ENCODE measurements at places on chromosomes 7 and 10. TPM values are rescaled to one million over a fixed set of nuclear protein-coding genes. Genes with fewer than 3 reads are reported as not detected.
A peak's percentile ranks its signal among the peaks of the same experiment; 100 is the strongest.

The IL6 gene
- total RNA-seq: 201 TPM

- DNase-seq: peak; percentile 25
Measured at GRCh38 chr7:34928052-34928451, 109.2 kb downstream of the DPY19L1 start.

- DNase-seq: no peak
Measured at GRCh38 chr7:44065431-44066110, at the start of gene PGAM2. TSS of gene PGAM2 (minus strand) at chr7:44065567. CDS start at chr7:44065529, 38 bp downstream.

DNA sequence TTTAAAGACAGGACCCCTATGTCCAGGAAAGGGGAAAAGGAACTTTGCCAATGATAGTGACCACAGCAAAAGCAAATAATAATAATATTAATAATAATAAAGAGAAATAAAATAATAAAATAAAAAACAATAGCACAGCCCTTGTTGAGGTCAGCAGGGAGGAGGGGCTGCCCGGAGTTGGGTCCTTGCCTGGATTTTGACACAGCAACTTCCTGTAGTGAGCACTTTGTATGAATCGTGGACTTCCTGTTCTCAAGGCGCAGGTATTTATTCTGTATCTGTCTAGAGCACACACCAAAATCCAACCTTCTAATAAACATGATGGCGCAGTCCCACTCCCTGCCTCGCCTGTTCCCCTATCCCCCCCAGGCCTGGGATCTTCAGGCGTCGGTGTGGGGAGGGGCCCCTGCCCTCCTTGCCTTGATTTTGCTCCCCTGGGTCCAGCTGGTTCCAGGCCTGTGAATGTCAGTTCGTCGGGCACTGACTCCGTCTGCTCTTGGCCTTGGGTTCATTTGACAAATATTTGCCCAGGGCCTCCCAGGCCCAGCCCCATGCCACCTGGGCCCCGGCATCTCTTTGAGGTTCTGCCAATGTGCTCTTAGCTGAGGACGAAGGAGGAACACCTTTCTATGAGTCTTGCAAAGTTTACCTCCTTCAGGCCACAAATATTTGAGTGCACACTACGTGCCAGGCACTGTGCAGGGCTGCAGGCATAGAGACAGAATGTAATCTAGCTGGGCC, 13.9 kb downstream of the TRIM8 start:
- DNase-seq: no peak

- no peak for DNase-seq
Measured at GRCh38 chr7:121610243-121610642, 214.1 kb upstream of the FAM3C start.

DNA sequence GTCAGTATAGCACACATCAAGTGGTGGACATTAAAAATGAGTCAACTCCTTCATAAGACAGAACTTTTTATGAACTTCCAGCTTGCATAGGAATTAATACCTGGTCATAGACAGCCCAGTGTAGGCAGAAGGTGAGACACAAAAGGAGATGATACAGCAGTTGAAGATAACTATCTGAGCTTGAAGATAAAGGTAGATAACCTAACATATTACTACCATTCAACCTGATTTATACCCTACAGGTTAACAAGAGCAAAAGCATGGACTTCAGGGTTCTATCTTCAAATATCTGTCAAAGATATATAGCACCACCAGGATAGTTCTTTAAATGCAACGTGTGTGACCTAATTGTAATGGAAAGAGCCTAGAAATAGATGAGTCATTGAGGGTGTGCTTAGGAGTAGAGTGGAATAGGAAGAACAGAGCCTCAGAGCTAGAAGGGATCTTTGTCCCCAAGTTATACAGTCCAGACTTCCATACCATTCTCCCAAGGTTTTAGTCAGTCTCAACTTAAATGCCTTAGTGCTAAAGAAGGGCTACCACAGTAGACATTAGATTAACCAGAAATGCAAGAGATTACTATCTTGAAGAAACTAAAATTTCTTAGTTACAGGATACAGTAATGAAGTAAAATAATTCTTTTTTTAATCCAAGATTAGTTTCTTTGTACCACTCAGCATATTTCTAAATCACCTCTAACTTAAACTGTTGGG, 9.2 kb downstream of the ZNF800 start:
- no peak for DNase-seq

GRCh38 chr10:93485690-93486089, 3.6 kb upstream of the MYOF start:
- DNase-seq: no peak

- no peak for DNase-seq
Measured at GRCh38 chr10:114683593-114683992, 25.5 kb upstream of the ABLIM1 start.

DNA sequence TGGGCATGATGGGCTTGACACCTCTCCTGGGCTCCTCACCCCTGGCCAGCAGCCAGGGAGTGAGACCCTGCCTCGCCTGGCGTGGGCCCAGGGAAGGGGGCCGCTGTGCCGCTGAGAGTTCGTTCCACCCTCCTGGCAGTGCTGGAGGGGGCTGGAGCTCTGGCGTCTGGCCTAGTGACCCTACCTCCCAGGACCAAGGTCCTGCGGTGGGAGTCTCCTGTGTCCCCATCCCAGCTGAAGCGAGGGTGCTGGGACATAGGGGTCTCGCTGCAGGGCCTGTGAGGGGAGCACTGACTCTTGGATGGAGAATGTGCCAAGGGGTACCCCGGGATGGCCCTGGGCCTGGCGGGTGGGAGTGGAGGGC, 1.2 kb downstream of the GTF2IRD1 start:
- no peak for DNase-seq

The NCF1 gene
- total RNA-seq: 3.2 TPM

The STMP1 gene
- 16.3 TPM for total RNA-seq

DNA sequence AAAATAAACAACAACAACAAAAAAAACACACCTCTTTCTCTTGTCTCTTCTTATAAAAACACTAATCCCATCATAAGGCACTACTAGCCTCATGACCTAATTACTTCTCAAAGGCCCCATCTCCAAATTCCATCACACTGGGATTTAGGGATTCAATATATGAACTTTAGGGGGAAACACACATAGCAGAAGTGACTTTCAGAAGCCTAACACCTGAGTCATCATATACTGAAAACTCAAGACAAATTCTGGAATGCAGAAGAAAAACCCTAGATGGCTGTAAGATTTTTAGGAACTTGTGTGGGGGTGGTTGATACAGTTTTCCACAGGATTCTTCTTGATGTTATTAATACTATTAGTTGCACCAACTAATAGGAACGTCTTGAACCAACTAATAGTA, 33.7 kb upstream of the CSTF2T start:
- no peak for DNase-seq

DNA sequence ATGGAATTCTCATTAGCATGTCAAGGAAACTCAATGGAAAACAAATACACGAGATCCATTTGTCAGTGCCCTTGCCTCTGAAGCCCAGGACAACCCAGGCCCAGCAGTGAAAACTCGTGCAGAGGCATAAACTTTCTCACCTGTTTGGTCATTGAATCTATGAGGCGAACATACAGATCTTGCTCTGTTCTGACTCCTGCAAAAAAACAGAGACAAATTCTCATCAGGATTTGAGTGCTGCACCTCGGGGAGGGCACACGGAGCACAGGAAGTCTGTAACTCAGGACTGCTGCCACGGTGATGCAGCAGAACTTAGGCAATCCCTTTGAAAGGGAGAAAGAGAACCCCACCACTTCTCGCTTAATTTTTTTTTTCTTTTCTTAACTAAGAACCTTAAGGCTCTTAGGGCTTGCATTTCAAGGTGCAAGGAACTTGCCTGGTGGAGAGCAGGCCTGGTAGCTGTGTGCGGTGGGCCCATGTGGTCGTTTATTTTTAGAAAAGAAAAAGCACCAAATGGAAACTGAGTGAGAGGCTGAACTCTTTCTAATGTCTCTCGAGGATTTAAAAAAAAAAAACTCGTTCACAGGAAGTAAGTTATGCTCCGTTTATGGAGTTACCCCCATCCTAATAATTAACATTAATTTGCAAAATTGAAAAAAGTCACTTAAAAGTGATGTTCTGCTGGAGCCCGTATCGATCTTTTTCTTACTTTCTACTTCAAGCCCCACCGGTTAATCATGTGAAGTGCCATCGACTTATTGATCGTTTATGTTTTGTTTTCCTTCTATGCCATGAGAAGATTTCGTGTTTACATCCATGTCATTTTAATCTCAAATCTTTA, 1.8 kb downstream of the EBF3 start:
- no peak for DNase-seq
